ENCODE measurements at places on chromosomes 4 and X. TPM values are rescaled to one million over a fixed set of nuclear protein-coding genes. Genes with fewer than 3 reads are reported as not detected.

Gene KCNE5
- 0.40 TPM for total RNA-seq

Gene KCND1
- total RNA-seq = 1.3 TPM

Gene TMSB15B
- 2.1 TPM for total RNA-seq

Gene TCEAL2
- total RNA-seq = 18.6 TPM

Gene TCEAL6
- total RNA-seq = not detected

Gene SOWAHB
- total RNA-seq = not detected

Gene FAM236A
- total RNA-seq = not detected

Gene ELOVL6
- 2.8 TPM for total RNA-seq

Gene NKX3-2
- not detected for total RNA-seq
